ENCODE measurements at places on chromosomes 11 and 22.

DNA sequence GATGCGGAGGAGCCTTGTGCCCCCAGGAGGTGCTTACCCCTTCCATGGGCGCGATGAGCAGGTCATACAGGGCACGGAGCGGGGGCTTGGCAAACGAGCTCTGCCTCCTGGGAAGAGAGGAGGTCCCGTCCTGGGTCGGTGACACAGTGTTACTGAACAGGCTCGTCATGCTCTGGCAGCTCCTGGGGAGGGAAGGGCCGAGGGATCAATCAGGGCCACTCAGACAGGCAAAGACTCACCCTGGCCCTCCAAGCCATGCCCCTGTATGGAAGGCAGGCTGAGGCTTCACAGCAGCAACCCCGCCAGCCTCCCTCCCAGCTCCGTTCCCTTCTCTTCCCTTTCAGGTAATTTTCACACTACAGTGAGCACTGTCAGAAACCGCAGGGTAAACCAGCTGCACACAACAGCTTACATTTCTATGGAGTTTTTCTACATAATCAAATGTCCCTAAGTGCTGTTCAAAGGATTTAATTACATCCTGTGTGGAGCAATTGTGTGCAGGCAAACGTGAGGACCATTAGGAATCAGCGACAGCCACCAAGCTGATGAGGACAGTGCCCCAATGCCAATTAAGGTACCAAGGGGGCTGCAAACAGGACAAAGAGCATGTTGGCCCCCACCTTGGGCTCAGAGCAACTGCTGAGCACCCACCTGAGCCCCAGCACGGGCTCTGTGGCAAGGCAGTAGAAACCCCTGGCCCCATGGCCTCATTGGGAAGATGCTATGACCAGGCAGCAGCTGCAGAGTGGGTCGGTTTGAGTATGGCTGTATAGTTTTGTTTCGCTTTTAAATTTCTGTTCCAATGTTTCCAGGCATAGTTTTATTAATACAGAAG is 95.4 kb upstream of the PITPNB start:
- no peak for DNase-seq

- DNase-seq, result no peak
These were observed 48.5 kb downstream of the GGTLC2 start for GRCh38 chr22:22692707-22693530.

DNA sequence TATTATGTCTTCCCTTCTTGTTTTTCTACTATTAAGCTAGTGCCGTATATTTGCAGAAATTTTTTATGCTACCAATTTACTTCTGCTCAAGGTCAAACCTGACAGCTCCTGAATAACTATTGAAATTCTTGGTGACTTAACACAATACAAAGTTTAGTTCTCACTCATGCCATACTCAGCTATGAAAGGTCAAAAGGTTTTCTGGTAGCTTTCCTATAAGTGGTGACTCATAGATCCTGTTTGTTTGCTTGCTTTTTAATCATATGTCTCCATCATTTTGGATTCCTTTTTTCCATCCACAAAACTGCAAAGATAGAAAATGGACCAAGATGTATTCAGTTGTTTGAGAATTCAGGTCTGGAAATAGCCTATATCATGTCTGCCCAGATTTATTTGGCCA is 855.8 kb upstream of the LRRC4C start:
- no peak for DNase-seq

GRCh38 chr22:29039148-29039547 is 22.5 kb downstream of the C22orf31 start:
- no peak for DNase-seq

DNA sequence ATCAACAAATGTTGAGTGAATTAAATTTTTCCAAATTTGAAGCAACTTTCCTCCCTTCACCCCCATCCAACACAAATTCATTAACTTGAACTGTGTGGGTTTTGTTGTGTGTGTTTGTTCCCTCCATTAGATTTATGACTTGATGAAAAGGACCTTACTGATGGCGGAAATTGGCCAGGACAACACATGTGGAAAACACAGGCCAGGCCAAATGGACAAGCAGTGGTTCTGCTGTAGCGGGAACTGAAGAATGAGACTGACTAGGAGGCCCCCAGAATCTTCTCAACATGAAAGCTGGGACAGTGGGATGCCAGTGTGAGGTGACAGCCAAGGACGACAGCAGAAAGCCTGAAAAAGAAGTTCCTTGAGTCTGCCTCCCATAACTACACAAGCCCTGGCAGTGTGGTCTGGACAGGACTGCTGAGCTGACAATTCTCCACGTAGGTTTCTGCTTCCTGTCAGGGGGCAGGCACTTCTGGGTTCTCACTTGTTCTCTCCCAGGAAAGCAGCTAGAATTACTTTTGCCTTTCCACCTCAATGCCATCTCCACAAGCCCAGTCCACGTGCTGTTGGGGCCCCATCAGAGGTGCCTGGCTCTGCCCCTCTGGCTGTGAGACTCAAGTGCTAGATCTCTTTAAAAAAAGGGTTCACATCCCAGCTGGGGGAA is 94.3 kb downstream of the ETS1 start:
- no peak for DNase-seq

DNA sequence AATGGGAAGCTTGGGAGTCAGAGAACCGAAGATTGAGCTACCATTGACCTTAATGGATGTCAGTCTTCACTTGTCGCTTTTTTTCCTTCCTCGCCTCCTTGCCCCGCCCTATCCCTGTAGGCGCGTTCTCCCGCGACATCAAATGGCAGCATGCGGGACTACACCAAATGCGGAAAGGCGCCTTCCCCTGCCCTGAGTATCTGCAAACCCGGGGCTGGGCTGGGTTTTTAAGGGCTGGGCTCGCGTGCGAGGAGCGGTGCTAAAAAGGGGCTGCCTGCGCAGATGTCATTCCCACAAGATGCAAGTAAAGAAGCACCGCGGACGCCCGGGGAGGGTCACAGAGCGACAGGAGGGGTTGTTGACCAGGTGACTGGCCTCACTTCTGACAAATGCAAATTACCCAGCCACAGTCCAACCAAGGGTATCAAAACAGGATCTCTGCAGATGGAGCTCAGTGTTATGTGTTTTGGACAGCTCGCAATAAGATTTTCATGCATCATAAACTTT is 4.7 kb upstream of the FAM111B start:
- DNase-seq, result peak; percentile 69
